ENCODE measurements at places on chromosomes 6 and 20.

GRCh38 chr6:43269273-43270007 is 26.2 kb downstream of the TTBK1 start:
- peak; percentile 9 for DNase-seq

GRCh38 chr6:157622427-157622826 is 200.6 kb upstream of the SNX9 start:
- no peak for DNase-seq

GRCh38 chr6:118669561-118669960 is 18.2 kb upstream of the CEP85L start:
- DNase-seq = no peak

- DNase-seq = no peak
Measured at GRCh38 chr6:134247231-134247833, 70.6 kb downstream of the SGK1 start.

- no peak for DNase-seq
Measured at GRCh38 chr20:64009811-64010387, 26.1 kb upstream of the C20orf204 start.

DNA sequence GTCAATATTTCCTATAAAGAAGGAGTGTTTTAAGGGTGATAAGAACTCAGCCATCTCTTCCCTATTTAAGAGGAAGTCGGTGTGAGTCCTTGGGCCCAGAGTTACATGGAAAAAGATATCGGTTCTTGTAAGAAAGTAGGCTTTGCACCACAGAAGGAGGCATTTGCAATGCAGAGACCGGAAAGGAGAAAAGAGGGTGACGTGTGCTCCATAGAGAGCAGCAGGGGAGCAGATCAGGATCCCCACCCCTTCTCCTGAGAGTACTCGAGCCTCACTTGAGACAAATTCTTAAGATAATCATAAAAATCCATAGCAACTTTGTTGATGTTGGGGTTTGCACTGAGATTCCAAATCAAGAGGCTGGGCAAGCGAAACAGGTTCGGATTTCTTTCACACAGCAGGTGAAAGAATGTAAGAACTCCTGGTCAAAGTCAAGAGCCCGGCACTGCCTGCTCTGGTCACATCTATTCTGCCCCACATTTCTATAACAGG is 27.8 kb downstream of the FOXA2 start:
- no peak for DNase-seq

- peak; percentile 46 for DNase-seq
Measured at GRCh38 chr6:40965046-40965445, 74.0 kb downstream of the UNC5CL start.

DNA sequence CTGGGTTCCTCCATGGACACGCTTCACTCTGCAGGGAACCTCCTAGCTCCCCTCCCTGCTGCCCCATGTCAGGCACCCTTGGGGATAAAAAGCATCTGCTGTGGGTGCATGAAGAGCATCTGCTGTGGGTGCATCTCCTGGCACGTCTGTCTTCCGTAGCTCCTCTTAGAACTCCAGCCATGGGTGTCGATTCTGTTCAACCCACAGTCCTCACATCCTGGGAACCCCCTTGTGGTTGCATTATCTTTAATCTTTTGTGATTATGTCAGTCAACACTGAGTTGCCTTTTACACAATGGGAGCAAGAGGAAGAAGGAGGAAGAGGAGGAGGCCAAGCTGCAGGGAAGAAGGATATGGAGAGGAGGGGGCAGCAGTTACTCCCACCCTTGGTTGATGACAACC is 24.1 kb upstream of the CCR6 start:
- DNase-seq = no peak

DNA sequence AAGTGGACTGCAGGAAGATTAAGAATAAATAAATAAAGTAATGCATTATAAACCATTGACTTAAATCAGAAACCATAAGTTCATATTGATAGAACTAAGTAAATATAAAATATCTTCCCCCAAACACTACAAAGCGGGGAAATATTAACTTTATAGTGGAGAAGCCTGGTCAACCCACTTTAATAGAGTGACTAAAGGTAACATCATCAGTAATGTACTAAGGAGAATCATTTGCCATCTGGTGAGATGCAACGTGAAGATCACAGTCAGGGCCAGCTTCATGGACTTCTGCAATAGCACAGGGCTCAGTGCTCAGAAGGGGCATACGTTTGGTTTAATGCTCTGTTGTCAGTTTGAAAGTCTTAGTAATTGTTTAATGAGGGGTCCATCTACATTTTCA is 58.8 kb upstream of the CD83 start:
- no peak for DNase-seq

DNA sequence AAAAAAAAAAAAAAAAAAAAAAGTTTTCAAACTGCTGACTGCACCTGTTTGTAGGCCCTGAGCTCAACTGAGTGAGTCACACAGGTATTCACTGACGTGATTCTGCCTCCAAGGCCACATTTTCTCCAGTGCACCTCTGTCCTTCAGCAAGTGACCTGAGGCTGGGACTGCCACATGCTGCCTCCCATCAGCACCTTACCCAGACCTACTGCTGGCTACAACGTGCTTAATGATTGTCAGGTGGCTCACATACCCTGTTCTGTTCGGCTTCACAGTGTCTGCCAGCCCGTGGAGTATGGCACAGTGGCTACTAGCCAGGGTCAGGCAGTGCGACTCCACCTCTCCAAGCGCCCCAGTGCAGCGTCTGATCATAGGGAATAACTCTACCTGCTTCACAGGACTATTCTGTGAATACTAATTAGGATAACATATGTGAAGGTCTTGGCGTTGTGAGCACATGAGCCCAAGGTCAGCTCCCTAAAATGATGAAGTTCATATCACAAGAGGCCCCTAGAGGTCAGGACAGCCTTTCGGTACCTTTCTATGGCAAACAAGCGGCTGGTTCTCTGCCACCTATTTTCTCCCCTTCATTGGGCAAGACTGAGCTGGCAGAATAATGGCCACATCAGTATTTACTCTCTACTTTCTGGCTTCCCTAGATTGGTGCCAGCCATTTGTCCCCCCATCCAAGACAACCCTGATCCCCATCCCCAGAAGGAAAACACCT is 28.1 kb downstream of the RIPOR3 start:
- no peak for DNase-seq

- DNase-seq = peak; percentile 90
Measured at GRCh38 chr6:16681260-16681873, 79.9 kb downstream of the ATXN1 start.
